ENCODE measurements at places on chromosomes 4 and X. TPM values are rescaled to one million over a fixed set of nuclear protein-coding genes. Genes with fewer than 3 reads are reported as not detected.

The NSUN7 gene
- total RNA-seq, result 0.39 TPM

The IBSP gene
- total RNA-seq, result not detected

The PAPSS1 gene
- total RNA-seq, result 29.8 TPM

The UGT2B17 gene
- total RNA-seq, result not detected

The EDNRA gene
- total RNA-seq, result 0.30 TPM

The DGAT2L6 gene
- not detected for total RNA-seq

The NR0B1 gene
- total RNA-seq, result 20.4 TPM

The GPAT3 gene
- 32.8 TPM for total RNA-seq

The SLC25A31 gene
- not detected for total RNA-seq

The EDA gene
- 0.54 TPM for total RNA-seq

The PCYT1B gene
- 0.02 TPM for total RNA-seq

The VCX gene
- total RNA-seq, result not detected

The CYBB gene
- 0.04 TPM for total RNA-seq

The PCDH18 gene
- total RNA-seq, result not detected

The RADX gene
- 0.08 TPM for total RNA-seq

The L1CAM gene
- 19.5 TPM for total RNA-seq

The PARM1 gene
- total RNA-seq, result 0.60 TPM

The HERC5 gene
- total RNA-seq, result 4.3 TPM

The GATA1 gene
- not detected for total RNA-seq

The UBL4A gene
- 60.1 TPM for total RNA-seq

The CTAG2 gene
- not detected for total RNA-seq

The DRD5 gene
- total RNA-seq, result not detected

The TCEAL6 gene
- not detected for total RNA-seq

The ADH1B gene
- not detected for total RNA-seq

The TENM3 gene
- 1.4 TPM for total RNA-seq

The ESX1 gene
- 0.06 TPM for total RNA-seq

The BDH2 gene
- 9.1 TPM for total RNA-seq

The SERPINA7 gene
- total RNA-seq, result not detected

The EBP gene
- 150 TPM for total RNA-seq

The SPANXA2 gene
- not detected for total RNA-seq

The EVC2 gene
- total RNA-seq, result 1.3 TPM

The PIR gene
- 58.4 TPM for total RNA-seq

The FAM47E gene
- total RNA-seq, result 0.36 TPM
